ENCODE measurements at places on chromosomes 1 and 21.

GRCh38 chr21:40766381-40766780, 80.6 kb downstream of the DSCAM start:
- DNase-seq: no peak

DNA sequence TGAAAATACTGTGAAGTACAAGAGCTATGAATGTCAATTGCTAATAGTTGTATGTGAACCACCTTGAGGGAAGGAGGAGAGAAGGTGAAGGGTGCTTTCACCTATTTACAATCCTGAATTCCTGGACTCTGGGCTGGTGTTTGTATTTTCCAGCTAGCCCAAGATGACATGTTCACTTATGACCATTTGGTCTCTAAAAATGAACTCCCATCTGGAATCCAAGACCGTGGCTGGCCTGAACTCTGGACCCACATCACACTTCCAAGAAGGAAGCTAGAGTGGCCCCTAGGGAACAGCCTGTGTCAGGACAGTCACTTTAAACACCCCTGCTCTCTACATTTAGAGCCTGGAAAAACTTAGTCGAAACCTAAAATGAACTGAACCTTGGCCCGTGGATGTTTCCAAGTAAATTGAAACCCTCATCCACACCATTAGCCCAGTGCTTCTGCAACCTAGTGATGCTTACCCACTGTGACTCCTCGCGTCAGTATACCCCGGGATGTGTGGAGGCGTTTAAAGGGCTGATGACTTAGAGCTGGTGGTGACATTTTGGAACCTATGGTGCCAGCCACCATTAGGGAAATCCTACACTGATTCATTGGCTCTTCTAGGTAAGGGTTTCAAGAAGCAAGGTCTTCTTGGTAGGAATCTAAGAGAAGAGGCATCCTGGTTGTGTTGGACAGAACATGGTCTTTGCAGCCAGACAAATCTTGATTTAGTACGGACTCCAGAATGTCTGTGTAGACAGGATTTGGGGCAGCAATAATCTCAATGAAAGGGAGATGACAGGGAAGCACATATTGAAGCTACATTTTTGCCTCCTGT, 171.5 kb upstream of the IRF2BP2 start:
- DNase-seq: no peak

- DNase-seq: no peak
These were observed 67.3 kb upstream of the KCNJ6 start for GRCh38 chr21:37983336-37984095.

GRCh38 chr1:168084396-168085231, 52.1 kb downstream of the GPR161 start:
- DNase-seq: peak; percentile 18

DNA sequence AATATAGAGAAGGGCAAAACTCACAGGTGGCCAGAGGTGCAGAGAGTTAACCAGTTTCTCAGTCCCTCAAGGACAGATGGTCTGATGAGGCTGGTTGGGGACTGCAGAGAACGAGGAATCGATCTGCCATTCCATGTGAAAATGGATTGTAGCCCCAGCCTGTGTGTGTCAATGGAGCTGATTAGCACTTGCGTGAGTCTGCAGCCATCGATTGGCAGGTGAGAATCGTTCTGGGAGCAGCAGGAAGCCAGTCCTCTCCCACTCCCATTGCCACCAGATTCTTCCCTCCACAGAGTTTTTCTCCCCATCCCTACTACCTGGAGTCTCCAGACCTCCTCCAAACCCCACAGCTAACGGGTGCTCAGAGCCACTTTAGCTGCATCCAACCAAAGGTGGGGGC, 18.3 kb upstream of the PSMB2 start:
- no peak for DNase-seq

DNA sequence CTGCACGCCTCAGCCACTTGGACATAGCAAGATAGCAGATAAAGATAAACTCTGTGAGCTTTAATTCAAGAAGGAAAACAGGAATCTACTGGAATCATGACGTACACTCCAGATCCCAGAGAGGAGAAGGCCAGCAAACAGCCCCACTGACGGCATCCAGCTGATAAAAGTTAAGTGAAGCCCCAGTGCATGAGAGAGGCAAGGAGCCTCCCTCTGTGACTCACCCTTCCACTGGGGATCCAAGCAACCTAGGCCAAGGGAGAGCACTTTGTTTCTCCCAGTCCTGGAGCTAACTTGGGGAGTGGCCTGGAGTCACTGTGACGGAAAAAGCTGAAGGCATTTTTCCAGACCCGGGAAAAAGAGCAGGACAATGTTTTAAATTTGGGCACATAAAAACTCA, 270.0 kb downstream of the AKT3 start:
- DNase-seq: no peak

DNA sequence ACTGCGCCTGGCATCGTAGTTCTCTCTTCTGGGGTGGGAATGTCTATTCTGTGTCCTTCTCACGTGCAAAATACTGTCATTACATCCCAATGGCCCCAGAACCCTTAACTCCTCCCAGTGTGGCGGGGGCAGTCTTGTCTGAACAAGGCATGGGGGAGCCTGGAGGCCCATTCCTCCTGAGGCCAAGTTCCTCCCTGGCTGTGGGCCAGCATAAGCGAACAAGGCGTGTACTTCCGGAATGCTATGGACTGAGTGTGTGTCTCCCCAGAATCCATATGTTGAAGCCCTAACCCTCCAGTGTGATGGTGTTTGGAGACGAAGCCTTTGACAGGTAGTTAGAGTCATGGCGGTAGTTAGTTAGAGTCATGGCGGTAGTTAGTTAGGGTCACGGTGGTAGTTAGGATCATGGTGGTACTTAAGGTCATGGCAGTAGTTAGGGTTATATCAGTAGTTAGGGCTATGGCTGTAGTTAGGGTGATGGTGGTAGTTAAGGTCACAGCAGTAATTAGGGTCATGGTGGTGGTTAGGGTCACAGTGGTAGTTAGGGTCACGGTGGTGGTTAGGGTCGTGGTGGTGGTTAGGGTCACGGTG, 71.0 kb downstream of the PRKCZ start:
- DNase-seq: no peak

Data from C1 segment of cervical spinal cord (tissue), 14 donors.